Stimulated activated CD4-positive, alpha-beta T cell treated with anti-CD3 and anti-CD28 coated beads, Interleukin-1b, Interleukin-23, amount 100 ng/mL, for 1 hour (primary cell): ENCODE measurements at places on chromosomes 1 and 21.
A peak's percentile ranks its signal among the peaks of the same experiment; 100 is the strongest.

DNA sequence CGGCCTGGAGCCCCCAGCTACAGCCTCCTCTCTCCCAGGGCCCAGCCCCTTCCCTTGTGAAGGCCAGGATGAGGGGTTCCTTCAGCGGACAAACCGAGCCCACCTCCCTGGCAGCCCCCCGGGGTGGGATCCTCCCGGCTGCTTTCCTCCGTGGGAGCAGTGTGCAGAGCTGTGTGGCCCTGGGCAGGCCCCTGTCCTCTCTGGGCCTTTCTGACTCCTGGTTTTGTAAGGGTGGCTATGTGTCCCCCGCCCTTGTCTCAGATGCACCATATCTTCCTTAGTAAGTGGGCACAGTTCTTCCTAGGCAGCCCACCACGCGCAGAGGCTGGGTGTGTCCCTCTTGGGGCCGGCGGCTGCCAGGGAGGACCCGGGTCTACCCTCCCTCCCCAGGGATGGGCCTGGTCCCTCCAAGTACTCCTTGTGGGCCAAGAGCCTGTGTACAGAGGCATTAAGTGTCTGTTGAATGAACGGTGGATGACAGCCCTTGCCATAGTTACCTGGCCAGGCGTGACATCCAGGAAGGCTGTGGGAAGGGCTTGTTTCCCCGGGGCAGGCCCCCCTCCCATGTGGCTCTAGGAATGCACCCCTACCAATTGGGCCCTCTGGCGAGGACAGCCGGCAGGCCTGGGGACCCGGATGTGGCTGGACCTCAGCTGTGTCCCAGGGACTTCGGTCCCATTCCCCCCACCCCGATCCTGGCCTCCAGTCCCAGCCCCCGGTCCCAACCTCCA is 3.8 kb downstream of the SMIM1 start:
- DNase-seq, result no peak

DNA sequence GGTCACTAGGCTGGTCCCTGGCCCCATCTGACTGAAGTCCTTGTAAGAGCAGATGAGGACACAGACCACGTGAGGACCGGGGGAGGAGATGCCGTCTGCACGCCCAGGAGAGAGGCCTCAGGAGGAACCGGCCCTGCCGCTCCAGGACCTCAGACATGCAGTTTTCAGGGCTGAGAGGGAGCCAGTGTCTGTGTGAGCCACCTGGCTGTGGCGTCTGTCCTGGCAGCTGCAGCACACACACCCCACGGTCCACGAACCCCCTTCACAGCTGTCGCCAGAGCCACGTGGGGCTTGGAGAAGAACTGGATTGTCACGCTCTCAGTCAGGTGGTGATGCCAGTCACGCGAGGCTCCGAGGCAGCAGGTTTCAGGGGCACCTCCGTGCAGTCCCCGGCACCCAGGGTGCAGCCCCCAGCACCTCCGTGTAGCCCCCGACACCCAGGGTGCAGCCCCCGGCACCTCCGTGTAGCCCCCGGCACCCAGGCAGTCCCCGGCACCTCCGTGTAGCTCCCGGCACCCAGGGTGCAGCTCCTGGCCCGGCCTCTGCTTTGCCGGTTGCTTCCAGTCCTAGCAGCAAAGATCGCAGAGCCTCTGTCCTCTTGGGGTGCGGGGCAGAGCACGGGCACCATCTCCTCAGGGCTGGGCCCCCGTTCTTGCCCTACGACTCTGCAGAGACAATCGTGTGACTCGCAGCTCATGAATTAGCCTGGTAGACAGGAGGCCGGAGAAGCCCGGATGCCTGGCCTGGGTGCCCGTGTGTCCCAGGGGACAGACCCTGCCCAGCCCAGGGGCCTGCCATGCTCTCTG is 19.0 kb upstream of the SUMO3 start:
- no peak for DNase-seq

DNA sequence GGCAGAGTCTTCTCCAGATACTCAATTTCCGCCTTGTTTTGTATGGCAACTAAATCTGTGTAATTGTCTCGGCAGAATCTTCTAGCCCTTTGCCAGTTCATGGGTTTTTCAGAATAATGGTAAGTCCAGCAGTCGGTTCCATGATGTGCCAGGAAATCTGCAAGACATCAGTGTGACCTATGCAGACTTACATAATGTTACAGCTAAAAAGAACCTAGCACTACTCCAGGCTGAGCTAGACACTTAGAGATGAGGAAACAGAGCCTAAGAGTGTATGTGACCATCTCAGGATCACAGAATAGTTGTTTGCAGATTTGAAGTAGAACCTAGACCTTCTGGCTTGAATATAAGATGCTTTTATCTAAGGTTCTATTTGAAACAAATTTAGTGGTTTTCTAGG is 2.8 kb downstream of the SELL start:
- no peak for DNase-seq

GRCh38 chr1:53361541-53361961 is 33.7 kb upstream of the LRP8 start:
- DNase-seq, result no peak

GRCh38 chr21:16942703-16943102 is 570.1 kb upstream of the CXADR start:
- no peak for DNase-seq

DNA sequence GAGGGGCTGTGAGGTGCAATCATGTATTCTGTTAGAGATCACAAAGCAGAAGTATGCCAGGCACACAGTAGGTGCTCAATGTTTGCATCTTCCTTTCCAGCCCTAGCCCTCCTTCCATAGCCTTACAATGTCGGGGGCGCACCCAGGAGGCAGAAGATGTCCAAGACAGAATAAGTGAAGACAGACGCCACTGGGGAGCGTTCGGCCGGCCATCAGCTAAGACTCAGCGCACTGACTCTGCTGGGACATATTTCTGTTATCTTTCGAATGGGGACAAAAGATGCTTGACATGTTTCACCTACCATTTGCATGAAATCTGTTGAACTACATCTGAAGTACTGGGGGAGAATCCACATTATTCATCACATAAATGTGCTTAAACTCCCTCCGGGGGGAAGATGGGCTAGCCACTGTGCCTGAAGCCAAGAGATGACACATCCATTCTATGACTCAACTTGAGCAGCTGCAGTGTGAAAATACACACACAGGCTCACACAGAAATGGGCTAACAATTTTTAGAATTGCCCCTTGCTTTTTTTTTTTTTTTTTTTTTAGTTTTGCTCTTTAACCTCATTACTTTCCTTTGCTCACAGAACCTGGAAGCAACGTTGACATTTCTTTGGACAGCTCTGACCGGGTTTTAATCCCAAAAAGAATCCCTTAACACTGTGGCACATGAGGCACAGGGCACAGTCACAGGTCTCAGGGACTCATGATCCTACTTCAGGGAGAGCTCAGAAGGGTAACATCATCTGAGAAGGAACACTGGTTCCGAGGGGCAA is 7.9 kb downstream of the TIAM1 start:
- DNase-seq, result no peak

DNA sequence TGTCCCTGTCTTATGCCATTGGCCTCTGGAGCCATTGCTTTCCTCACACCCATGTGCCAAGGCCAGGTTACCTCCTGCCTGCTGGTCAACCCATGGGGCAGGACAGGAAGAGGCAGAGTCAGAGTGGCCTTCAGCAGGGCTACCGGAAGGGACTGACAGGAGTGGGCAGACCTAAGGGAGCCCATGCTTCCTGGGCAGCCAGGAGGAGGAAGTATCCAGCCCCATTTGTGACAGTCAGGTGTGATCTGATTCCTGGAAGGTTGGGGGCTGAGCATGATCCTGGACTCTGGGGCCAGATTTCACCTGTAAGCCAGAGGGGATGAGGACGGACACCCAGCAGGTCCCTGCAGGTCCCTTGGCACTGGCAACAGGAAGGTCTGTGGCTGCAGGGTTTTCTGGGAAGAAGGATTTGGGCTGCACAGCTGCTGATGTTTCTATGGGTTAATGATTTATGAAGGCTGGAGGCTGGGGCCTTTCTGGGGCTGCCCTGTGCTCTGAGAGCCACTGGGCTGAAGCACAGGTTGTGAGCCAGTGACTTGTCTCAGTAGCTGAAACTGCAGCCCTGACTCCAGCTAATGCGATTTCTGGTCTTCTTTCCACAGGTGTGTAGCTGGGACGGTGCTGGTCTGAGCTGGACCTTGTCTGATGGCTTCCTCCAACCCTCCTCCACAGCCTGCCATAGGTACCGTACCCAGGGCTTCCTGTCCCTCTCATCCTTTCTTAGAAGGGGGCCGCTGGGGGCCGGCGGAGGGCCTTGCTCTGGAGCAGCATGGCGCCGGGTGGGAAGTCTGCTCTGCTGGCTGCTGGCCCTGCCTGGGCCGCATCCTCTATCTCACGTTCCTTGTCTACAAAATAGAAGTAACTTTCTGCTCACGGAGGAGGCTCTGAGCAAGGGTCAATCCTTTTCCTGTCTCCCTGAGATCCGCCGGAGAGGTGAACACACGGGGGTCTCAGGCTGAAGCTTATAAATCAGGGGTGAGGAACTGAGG is 40.7 kb downstream of the ARHGEF10L start:
- DNase-seq, result no peak

GRCh38 chr1:64327119-64327518 is 123.7 kb downstream of the UBE2U start:
- no peak for DNase-seq

DNA sequence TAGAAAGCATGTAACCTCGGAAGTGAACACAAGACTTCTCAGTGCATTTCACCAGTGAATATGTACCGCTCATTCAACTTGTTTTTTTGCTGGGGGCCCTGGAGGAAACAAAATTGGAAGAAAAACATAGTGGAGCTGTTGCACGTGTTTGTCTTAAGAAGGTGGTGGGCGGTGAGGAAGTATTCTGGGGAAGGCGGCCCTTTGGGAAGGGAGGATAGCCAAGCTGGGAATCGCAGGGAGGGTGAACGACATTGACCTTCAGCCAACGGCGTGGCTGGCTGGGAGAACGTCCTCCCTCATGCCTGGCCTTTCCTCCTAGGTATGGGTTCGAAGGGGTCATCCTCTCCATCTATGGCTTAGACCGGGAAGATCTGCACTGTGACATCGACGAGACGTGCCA is 19.4 kb downstream of the TFF3 start:
- no peak for DNase-seq

GRCh38 chr1:169387399-169387798 is 19.4 kb downstream of the BLZF1 start:
- DNase-seq, result no peak

DNA sequence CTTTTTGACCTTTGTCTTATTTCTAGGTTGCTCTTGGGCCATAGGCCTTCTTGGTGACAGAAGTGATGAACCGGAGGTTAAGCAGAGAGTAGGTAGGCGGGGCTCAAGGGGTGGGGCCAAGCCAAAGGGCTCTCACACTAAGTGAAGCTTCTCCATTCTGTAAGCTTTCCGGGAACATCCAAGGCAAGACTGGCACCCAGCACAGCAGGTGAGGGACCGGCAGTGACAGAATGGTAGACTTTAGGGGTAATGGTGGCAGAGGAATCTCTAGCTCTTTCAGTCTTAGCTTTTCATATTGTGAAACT is at the start of gene TNFAIP8L2:
TNFAIP8L2 (plus strand) TSS at position 135 of the 305 bp plus-strand sequence. CDS start 2,049 bp downstream, outside the sequence.
- peak; percentile 25 for DNase-seq

DNA sequence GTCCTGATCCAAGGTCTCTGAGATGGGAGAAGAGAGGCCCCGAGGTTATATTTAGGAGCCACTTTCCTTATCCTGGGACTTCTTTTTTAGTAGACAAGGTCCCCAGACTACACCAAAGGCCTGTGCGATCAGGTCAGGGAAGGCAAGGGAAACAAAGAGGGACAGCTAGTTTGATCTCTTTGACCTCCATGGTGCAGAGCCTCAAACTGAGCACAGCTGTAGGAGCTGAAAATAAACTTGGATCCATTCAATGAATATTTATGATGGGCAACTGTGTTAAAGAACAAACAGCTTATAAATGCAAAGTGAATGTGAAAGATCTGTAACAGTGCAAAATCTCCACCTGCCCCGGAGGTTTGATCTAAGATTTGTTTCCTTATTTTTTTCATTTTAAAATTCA is 256.6 kb downstream of the DYRK1A start:
- no peak for DNase-seq

DNA sequence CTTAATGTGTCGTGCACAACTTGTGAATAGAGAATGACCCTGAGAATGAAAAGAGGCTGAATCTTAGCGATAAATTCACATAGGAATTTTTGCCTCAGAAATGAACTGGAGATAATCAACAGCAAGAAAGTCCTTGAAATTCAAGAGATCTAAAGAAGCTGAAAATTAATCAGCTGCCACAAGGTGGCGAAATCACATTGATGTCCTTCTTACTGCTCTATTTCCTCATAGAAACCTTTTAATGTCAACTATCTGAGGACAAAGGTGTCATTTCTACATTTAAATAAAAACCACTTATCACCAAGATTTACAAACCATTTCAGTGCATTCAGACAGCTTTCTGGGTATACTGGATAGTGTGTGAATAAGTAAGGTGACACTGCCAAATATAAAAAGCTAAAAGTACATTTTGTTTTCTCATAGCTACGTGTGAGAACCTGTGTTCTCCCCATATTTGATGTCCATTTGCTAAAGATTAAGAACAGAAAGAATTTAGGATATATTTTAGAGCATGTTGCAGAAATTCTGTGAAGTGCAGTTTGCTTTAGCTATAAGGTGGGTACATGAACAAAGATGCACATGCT is 485.3 kb upstream of the PTBP2 start:
- DNase-seq, result no peak

GRCh38 chr1:23576338-23577055 is 17.2 kb upstream of the ID3 start:
- DNase-seq, result no peak

- DNase-seq, result no peak
Measured at GRCh38 chr1:43214501-43215444, 42.6 kb downstream of the CFAP57 start.

- DNase-seq, result no peak
Measured at GRCh38 chr1:30525971-30526651, 197.3 kb downstream of the MATN1 start.

DNA sequence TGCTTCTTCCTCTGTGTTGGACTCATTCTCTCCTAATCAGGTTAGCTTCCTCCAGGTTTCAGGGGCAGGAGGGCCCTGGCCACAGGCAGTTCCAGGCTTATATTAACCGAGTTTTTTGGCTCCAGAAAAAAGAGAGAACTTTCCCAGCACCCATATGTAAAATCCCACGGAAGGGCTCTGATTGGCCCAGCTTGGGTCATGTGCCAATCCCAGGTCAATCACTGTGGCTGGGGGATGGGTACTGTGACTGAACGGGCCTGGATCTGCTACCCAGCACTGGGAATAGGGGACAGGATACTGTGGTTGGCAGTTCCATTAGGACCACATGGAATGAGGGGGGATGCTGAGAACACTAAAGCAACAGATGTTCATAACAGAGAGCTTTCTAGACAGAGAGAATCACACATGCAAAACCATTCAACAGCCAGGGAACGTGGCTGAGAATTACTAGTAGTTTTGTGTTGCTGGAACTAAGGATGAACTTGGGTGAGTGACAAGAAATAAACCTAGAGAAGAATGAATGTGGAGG is 51.1 kb upstream of the NEK2 start:
- DNase-seq, result no peak

GRCh38 chr1:20668581-20668980 is 7.4 kb upstream of the DDOST start:
- no peak for DNase-seq

DNA sequence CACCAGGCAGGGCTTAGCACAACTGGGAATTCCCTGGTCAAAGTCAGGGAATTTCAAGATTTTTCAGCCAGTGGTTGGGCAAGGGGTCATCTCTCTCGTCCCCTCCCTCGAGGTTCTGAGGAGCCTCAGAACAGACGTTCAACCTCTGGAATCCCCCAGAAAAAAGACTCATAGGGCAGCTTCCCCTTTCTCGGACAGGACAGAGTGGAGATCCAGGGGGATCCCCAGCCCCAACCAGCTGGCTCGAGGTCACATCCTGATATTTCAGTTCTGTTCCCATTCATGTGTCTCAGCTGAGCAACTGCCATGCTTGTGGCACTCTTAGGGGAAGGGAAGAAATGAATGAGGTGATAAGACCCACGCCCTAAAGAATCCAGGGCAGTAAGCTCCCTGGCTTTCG is 4.9 kb upstream of the LAD1 start:
- no peak for DNase-seq
